ENCODE measurements at places on chromosomes 6 and 20.

DNA sequence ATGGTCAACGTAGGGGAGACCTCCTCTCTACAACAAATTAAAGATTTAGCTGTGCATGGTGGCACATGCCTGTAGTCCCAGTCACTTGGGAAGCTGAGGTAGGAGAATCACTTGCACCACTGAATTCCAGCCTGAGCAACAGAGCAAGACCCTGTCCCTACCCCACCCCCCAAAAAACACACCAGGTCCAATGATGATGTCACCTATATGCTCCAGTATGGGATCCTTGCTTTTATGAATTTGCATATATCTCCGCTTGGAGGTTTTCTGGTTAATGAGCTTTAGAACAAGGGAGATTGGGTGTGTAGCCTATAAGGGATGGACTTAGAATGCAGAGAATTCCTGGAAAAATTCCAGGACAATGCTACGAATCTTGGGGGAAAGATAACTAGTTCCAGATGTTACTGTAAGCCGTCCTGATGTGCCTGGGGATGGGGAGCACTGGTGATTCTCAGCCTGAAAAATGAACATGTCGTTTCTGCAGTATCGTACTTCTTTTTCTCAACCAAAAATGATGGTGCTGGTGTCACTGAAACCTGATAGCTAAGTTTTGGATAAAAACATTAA is 61.1 kb downstream of the ZBTB2 start:
- DNase-seq, result no peak

GRCh38 chr6:20936949-20937348 is 402.7 kb downstream of the CDKAL1 start:
- no peak for DNase-seq

- DNase-seq, result no peak
Measured at GRCh38 chr6:25330796-25331685, 51.9 kb downstream of the CARMIL1 start.

DNA sequence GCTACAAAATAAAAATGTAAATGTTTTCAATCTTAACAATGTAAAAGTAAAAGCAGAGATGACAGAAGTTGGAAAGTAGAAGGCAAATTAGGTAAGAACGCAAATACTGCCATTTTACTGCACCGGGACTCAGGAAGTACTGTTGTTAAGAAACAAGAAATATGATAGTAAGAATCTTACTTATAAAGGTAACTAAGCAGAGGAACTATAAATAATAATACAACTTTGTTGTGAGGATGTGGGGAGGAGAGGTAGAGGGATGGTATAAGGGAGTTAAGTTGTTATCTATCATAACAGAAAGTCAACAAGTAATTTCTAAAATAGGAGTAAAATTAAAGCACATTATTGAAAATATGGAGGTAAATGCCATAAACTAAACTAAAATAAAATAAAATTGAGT is 104.3 kb upstream of the MRPS10 start:
- no peak for DNase-seq

- no peak for DNase-seq
Measured at GRCh38 chr6:20631549-20631924, 97.3 kb downstream of the CDKAL1 start.

DNA sequence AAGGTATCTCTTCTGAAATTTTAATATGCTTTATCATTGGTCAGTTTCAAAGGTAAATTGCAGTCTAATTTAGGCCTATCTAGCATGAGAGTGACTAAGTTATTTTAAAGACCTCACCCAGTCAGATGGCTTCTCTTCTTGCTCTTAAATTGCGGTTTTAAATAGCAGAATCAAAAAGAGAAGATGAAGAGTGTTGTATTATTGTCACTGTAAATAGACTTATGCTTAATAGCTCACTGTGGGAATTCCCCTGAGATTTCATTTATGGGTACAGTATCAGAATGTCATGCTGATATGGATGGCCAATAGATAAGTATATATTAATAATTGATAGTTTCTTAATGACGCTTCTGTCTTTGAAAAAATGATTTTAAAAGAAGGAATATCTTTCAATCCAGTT is 35.7 kb downstream of the AIG1 start:
- no peak for DNase-seq

- DNase-seq, result no peak
Measured at GRCh38 chr6:49097116-49097515, 365.9 kb downstream of the MMUT start.

DNA sequence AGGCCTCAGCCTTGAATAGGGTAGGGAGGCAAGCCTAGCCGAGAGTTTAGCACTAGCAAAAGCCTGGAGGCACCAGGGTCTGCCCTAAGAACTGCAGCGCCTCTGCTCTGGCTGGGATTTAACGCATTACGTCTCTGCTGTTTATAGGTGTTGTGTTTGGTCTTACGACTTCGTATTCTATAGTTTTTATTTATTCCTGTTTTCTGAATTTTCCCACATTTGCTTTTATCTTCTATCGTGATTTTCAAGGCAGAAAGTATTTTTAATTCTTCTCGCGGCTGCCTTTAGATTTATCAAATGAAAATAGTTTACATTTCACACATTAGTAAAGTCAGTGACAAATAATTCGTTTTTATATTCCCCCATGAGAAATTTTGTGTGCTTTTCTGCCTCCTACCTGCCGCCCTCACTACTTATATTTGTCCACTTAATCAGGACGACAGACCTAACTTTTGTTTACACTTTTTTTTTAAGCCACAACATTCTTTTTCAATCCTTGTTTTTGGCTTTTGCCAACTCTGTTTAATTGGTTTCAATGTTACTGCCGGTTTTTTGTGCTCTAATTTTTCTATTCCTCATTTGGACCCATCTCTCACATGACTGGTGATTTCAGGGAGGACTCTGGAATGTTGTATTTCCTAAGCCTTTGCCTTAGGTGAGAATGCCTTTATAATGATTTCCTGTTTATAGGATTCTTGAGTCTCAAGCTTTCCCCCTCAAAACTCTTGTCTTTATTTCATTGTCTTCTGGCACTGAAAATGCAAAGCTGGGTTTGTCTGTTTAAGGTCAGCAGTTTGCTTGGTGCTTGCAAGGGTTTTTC is 1.3 kb upstream of the LZTS3 start:
- no peak for DNase-seq

All from GM13976 (cell line).